DMS 273 treated with DMSO at 0.1 percent for 48 hours (cell line): ENCODE measurements at places on chromosomes 4 and X.

GRCh38 chr4:4377732-4378460 lies 9.0 kb upstream of the NSG1 start:
- no peak for DNase-seq

DNA sequence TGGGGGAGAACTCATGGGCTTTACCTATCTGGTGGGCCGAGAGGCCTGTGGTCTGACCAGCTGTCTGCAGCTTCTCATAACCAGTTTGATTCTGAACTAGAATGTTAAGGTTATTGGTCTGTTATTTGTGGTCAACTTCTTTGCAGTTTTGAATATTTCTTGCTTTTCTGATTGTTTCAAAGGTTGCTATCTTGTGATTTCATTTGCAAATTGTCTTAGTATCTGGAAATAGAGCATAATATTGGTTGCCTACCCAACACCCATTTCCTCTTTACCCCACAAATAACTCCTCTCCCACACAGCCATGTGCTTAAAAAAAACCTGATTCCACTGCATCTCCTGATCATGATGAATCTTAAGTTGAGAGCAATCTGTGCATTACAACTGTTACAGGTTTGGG lies 39.1 kb upstream of the BMP2K start:
- DNase-seq, result no peak

GRCh38 chr4:42816880-42817400 lies 75.6 kb upstream of the GRXCR1 start:
- no peak for DNase-seq

DNA sequence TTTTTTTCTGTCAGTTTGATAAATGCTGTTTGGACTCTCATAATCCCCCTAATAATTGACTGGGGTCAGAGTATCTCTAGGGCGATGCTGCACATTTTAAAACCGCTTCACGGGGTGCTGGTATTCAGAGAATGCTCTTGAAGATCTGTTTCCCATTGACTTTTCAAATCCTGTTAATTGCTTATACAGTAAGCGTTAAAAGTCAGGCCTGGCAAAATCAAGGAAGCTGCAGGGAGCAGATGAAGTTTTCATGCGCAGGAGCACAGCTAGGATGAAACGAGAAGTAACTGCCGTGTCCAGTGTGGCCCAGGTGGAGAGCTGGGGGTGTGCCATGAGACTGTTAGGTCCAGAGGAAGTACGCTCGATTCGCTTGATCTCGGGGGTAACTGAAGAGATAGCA lies 312.9 kb downstream of the TRIML1 start:
- no peak for DNase-seq

- DNase-seq, result no peak
Observed at GRCh38 chrX:153968754-153969124, 2.9 kb downstream of the HCFC1 start.

DNA sequence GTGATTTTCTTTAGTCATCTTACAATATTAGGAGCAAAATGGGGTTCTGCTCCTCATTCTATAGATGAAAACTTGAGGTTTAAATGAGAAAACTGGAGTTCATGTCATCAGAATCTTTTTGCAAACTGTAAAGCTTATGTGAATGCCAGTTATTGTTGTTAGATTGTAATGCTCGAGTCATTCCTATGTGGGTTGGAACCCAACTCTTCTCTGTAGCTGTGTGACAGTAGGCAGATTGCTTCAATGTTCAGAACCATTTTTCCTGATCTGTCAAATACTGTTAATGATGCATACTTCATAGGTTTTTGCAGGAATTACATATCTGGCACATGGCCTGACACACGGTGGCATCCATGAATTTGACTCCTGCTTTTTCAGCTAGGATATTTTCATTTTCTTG lies 178.9 kb downstream of the RAPGEF2 start:
- DNase-seq, result no peak

DNA sequence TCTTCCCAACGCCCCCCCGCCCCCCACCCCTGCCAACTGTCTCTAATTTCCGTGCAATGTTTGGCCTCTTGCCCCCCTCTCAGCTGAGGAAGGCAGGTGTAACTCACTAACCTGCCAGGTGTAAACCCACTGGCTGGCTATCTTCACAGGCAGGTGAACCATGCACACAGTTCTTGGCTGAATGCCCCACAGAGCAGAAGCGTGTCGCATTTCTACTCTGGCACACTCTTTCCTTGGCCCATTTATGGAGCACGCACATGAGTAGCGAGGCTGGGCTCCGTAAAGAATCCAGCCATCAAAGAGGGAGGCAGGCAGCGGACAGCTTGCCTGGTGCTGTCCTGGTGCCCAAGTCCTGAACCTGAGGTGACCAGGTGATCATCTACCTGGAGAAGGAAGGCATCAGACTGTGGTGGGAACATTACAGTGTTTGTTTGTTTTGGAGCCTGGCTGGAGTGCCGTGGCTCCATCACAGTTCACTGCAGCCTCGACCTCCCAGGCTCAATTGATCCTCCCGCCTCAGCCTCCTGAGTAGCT lies 39.2 kb upstream of the CRMP1 start:
- DNase-seq, result no peak

- peak; percentile 18 for DNase-seq
Observed at GRCh38 chrX:85084770-85085393, 81.2 kb downstream of the APOOL start.

- no peak for DNase-seq
Observed at GRCh38 chrX:46686003-46686645, 72.8 kb downstream of the SLC9A7 start.

GRCh38 chrX:16807976-16808542 lies 21.8 kb downstream of the TXLNG start:
- DNase-seq, result no peak

GRCh38 chr4:142497606-142498005 lies 348.5 kb downstream of the INPP4B start:
- no peak for DNase-seq

GRCh38 chr4:123787512-123788080 lies 391.0 kb downstream of the SPRY1 start:
- DNase-seq, result no peak

- DNase-seq, result no peak
Observed at GRCh38 chr4:24770032-24770584, 25.3 kb upstream of the SOD3 start.

DNA sequence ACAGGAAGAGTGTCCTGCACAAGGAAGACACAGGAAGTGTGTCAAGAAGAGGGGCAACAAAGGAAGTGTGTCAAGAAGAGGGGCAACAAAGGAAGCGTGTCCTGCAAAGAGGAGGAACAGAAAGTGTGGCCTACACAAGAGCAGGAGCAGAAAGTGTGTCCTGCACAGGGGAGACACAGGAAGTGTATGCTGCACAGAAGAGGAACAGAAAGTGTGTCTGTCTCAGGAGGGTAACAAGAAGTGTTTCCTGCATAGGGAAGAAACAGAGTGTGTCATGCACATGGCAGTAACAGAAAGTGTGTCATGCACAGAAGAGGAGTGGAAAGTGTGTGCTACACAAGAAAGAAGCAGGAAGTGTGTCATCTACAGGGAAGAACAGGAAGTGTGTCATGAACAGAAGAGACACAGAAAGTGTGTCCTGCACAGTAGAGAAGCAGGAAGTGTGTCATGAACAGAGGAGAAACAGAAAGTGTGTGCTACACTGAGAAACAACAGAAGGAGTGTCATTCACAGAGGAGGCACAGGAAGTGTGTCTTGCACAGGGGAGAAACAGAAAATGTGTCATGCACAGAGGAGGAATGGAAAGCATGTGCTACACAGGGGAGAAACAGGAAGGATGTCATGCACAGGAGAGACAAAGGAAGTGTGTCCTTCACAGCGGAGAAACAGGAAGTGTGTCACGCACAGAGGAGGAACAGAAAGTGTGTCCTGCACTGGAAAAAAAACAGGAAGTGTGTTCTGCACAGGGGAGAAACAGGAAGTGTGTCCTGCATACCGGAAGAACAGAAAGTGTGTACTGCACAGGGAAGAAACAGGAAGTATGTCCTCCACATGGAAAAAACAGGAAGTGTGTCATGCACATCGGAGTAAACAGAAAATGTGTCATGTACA lies 526.4 kb upstream of the PRKX start:
- DNase-seq, result no peak

DNA sequence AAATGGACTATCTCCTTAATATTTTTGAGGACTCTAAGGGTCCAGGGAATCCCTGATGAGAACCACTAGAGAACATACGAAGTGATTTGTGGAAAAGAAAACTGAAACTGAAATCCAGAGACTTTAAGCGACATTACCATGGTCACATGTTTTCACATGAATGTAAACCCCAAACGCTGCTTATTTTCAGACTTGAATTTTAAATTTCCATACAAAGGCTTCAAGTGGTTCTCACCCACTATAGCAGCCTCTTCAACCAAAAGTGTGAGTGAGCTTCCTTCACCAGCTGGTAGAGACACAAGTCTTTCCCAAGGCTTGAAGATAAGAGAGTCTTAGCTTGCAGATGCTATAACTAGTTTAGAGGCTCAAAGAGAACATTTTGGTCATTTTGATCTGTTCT lies 232.7 kb downstream of the MGST2 start:
- no peak for DNase-seq

GRCh38 chrX:124045109-124045508 lies 83.6 kb downstream of the STAG2 start:
- no peak for DNase-seq

- no peak for DNase-seq
Observed at GRCh38 chrX:47577424-47577823, 4.8 kb upstream of the TIMP1 start.

DNA sequence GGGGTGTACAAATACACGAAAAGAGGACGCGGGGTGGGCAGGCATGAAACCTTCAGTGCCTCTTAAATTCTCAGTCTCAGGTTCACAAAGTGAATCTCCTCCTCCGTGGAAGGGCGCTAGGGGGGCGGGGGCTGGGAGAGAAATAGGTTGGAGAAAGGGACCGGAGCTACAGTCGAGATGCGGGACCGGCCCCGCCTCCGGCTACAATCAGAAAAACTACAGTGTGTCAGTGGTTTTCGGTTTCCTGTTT lies 3.4 kb downstream of the MAML3 start:
- DNase-seq, result no peak

- no peak for DNase-seq
Observed at GRCh38 chrX:140510895-140511295, 6.0 kb upstream of the SOX3 start.

GRCh38 chrX:136759968-136760367 lies 20.8 kb downstream of the ARHGEF6 start:
- DNase-seq, result no peak

- DNase-seq, result no peak
Observed at GRCh38 chr4:167100120-167100519, 134.2 kb downstream of the SPOCK3 start.

DNA sequence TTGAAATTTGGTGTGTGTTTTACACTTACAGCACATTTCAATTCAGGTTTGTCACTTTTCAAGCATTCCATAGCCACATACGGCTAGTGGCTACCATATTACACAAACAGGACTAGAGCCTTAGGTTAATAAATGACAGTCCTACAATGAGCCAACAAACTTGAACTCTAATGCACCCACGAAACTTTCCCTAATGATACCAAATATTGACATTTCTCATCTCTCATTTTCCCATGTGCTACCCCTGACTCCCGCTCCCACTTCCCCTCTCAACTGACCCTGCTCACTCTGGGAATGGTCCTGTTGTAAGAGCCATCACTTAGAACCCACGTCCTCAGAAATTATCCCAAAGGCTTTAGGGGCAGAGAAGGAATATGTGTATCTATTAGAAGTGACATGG lies 4.9 kb upstream of the TLR10 start:
- no peak for DNase-seq

DNA sequence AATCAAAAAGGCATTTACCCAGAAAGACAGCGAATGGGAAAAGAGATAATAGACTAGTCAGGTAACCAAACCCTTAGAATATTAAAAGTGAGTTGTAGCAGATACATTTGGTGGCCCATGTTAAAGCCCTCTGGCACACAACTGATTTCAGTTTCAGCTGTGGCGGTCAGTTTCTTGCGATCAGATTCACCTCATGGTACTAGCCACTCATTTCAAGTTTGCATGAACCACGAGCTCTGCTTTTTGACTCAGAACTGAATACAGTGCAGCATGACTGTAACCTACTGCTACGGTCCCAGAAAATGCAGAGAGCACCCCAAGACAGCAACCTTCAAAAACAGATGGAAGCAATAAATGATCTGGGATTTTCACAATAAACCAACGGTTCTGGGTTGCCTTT lies 919.1 kb upstream of the PCDH10 start:
- no peak for DNase-seq

DNA sequence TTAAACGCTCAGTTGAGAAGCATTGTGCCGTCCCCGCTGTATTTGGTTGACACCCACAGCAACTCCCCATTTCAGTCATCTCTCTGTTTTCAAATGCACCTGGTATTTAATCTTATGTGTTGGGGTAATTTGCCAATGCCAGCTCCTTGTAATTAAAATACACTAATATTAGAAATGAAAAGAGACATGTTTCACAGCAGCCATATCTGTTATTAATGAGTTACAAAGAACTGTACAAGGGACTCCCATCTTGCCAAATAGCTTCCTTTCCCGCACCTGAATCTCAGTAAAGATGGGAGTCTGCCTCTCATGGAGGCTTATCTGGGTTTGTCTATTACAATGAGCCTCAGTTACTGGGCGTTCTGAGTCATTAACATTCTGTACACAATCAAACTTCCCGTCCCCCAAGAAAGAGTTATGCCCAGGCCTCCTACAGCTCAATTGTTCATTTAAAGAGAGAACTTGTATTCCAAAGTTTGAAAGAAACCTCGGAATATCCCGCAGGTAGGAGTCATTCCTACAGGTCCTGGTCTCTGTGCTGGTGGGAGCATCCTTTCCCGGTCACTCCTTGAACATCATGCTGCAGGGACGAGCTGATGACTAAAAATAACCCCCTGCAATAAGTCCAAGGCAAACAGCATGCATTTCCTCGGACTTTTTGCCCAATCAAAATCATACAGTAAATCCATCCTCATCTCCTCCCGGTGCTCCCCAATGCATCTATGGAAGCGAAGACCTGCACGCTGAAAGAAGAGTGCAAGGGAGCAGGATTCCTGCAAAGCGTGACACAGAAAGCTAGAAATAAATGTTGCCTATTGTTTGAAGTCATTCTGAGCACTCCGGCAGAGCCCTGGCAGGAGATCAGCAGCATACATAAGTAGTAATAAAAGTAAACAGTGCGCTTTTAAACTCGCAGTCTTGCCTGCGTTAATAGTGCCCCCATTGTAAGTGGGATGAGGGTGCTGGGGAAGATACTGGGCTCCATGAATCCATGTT lies 926 bp downstream of the NDP start:
- no peak for DNase-seq

DNA sequence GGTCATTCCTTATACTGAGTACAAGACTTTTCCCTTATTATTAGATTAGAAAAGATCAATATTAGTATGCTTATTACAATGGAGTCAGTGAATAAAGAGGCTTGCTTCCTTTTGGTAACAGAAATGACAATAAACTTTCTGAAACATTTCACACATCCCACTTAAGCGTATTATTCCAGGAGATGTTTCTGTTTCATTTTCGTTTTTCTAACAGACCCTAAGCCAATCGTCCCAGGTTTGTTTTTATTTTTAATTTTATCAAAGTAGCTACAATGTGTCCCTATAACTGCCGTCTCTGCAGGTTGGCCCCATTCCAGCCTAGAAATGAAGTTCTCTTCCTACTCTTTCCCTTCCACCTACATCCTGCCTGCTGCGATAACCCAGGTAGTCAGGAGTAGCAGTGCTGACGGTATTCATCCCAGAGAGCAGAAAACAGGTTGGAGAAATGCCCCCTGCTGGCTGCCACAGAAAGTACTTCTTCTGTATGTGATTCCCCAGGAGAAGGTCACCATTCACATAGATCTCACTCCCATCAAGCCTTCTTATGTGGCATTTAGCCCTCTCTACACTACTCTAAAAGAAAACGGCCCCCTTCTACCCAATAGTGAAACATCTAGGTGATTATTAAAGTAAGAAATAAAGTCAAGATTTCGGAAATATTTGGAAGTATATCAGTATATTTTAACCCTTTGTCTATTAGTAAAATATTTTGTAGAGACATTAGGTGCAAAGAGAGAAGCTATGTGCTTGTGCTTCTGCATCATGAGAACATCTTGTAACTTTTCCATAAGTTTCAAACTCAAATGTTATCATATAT lies 40.4 kb downstream of the ENPEP start:
- no peak for DNase-seq
